Jurkat, Clone E6-1 (cell line): ENCODE measurements at places on chromosomes 1 and 21.

DNA sequence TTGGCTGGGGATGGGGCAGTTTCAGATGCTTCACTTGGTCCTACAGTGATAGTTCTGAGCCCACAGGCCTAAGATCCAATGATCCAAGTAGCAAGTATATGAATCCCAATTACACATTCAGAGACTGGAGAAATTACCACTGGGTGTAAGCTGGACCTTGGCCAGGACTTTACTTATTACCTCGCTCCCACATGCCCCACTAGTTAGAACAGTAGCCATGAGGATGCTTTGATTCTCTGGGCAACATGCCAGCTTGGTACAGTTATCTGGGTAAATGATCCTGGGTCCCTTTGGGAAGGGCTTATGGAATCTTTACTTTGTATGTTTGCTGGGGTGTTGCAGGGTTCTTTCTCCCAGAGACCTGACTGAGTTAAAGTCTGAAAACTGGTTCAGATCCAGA lies 5.0 kb upstream of the FCAMR start:
- no peak for DNase-seq

GRCh38 chr1:29245876-29246275 lies 9.6 kb downstream of the PTPRU start:
- DNase-seq: no peak

DNA sequence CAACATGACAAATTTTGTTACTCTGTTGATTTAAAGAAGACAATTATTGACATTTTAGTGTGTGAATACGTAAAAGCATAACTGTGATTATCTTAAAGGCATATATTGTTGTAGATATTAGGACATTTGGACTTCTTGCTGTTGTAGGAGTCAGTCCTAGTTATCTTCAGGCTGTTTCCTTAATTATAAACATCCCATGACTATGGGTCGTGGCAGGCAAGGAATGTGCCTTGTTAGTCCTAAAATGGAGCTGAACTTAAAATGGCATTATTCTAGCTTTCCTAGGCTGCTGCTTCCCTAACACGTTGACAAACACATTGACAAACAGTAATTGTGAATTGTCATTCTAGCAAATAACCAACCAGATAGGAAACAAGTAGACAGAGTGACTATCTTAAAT lies 4.4 kb upstream of the MPZL1 start:
- DNase-seq: no peak

GRCh38 chr1:172308577-172308976 lies 111.9 kb upstream of the C1orf105 start:
- DNase-seq: no peak

DNA sequence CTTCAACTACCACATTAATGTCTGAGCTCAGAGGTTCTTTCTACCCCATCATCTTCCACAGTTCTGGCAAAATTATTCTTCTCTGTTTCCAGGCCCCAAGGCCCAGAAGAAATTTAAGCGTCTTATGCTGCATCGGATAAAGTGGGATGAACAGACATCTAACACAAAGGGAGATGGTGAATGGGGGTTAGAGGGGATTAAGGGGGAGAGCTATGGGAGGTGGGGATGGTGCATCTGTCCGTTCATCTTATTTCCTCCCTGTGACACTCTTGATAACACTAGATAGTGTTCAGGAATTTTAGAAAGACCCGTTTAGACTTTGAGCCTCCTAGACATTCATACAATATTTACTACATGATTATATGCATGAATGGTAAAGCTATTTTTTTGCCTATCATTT lies 17.6 kb upstream of the RPRD2 start:
- DNase-seq: no peak

DNA sequence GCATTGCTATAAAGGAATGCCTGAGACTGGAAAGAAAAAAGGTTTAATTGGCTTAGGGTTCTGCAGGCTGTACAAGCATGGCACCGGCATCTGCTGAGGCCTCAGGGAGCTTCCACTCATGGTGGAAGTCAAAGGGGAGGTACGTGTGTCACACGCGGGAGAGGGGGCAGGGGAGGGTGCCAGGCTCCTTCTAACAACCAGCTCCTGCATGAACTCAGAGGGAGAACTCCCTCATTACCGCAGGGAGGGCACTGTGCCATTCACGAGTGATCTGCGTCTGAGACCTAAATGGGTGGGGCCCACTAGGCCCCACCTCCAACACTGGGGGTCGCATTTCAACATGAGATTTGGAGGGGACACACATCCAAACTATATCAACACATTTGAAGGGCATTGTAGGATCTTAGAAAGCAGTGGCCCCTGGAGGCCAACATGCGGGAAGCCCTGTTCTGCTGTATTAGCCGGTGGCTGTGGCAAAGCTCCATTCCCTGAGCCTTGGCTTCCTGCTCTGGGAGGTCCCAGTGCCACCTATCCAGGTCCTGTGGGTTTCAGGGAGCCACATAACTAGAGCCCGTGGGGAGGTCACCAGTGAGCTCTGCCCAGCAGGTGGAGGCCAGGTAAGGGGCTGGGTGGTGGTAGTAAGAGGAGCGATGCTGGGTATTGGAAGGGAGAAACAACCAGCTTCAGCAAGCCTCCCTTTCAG lies 10.0 kb downstream of the WNT3A start:
- DNase-seq: no peak

- DNase-seq: no peak
Observed at GRCh38 chr1:164969253-164969652, 387.3 kb downstream of the LMX1A start.

- DNase-seq: no peak
Observed at GRCh38 chr1:234731569-234732085, 121.6 kb upstream of the IRF2BP2 start.

DNA sequence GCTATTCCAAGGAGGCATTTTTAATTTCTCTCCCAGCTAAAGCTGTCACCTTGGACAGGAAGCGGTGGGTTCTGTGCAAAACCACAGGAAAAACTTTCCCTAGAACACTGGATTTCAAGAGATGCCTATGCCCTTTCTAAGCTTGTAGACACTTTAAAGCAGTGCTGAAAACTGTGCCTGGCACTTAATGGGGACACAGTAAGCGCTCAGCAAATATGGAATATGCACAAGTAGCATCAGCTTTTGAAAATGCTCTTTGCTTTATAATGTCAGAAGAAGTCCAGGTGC lies 50.9 kb upstream of the TARBP1 start:
- DNase-seq: no peak

- no peak for DNase-seq
Observed at GRCh38 chr1:66160719-66161118, 368.0 kb downstream of the PDE4B start.

GRCh38 chr1:52460694-52461093 lies 56.3 kb downstream of the PRPF38A start:
- no peak for DNase-seq

DNA sequence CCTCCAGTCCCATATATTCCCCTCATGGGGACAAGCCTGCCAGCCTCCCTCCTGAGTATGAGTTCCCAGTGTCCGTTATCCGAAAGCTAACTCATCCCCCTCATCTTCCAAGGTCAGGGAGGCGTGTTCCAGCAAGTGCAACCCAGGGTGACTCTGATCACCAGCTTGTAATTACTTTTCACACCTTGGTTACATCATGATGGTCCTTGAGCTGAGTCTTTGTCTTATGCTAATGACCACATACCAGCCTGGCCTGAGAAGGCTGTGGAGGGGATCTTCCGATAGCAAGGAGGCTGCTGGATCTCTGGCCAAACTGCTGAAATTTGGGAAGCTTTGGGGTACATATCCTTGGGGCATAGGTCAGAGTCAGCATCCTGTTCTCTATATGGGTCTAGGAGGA lies 99.6 kb downstream of the DDX20 start:
- DNase-seq: no peak

- DNase-seq: no peak
Observed at GRCh38 chr1:230794871-230795605, 47.9 kb downstream of the CAPN9 start.
